ENCODE measurements at places on chromosomes 7 and 10. TPM values are rescaled to one million over a fixed set of nuclear protein-coding genes. Genes with fewer than 3 reads are reported as not detected.

NRAP gene
- not detected for total RNA-seq

PGAM2 gene
- 1.8 TPM for total RNA-seq

DNA sequence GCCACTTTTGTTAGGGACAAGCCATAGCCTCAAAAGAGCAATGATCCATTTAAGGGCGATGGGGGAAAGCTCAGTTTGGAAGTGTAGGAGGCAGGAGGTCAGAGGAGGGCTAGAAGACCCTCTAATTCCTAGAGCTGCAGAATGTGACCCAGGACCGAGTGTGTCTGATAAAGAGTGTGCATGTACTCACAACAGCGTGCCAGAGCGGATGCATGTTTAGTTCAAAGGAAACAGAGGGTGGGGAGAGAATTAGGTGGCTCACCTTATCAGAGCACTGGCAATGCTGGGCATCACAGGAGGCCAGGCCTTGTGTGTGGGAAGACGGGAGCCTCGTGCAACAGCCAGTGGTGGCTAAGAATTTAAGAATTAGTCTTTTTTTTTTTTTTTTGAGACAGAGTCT lies 133.9 kb upstream of the COBL start:
- no peak for DNase-seq

GRCh38 chr7:96495751-96496216 lies 173.9 kb upstream of the SLC25A13 start:
- DNase-seq: peak; percentile 28

DNA sequence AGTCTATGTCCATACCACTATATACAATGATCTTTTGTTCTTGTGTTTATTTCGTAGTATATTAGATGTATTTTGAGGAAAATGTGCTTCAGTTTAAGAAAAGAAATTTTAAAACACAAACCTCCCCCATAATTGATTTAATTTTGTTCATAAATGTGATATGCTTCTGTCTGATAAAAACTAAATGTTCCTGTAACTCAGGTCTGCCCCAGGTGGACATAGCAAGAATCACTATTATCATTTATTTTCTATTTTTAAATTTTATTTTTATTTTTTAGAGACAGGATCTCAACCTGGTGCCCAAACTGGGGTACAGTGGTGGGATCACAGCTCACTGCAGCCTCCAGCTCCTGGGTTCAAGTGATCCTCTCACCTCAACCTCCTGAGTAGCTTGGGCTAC lies 43.2 kb downstream of the BEND7 start:
- no peak for DNase-seq

NPY4R2 gene
- not detected for total RNA-seq

GRCh38 chr10:16690417-16690816 lies 126.8 kb downstream of the RSU1 start:
- DNase-seq: no peak

PLXNA4 gene
- 0.05 TPM for total RNA-seq

HOXA10 gene
- total RNA-seq: not detected

- no peak for DNase-seq
Measured at GRCh38 chr7:76281706-76282343, 20.6 kb upstream of the HSPB1 start.

TMEM120A gene
- 35.6 TPM for total RNA-seq

Data from naive thymus-derived CD4-positive, alpha-beta T cell (primary cell).